NCI-H2081 (cell line): ENCODE measurements at places on chromosomes 1 and 21.

- no peak for DNase-seq
These were observed 69.0 kb upstream of the KRTAP19-8 start for GRCh38 chr21:31107176-31107785.

DNA sequence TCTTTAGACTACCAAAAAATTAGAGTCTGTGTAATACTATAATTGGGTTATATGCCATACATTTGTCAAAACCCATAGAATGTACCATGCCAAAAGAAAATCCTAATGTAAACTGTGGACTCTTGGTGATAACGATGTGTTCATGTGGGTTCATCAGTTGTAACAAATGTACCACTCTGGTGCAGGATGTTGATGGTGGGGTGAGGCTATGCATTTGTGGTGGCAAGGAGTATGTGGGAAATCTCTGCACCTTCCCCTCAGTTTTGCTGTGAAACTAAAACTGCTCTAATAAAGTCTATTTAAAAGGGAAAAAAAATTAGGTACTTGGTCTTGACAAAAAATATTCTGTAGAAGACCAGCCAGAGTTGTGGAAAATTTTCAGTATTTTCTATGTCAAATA lies 43.4 kb downstream of the INKA2 start:
- no peak for DNase-seq

DNA sequence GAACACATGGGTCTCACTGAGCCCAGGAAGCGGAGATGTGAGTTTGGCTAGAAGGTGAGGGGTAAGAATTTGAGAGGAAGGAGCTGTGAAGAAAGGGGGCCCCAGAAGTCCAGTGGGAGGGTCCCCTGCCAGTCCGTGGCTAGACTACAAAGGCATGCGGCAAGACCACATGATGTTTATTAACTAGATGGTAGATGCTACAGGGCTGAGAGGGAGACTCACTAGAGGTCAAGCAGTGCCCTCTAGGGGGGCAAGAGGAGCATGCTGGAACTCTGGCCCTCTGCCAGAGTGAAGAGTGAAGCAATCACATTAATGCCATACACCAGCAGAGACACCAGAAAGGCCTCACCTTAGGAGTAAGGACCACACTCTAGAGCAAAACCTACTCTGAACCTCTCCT lies 12.2 kb downstream of the KIAA0319L start:
- DNase-seq, result peak; percentile 55

DNA sequence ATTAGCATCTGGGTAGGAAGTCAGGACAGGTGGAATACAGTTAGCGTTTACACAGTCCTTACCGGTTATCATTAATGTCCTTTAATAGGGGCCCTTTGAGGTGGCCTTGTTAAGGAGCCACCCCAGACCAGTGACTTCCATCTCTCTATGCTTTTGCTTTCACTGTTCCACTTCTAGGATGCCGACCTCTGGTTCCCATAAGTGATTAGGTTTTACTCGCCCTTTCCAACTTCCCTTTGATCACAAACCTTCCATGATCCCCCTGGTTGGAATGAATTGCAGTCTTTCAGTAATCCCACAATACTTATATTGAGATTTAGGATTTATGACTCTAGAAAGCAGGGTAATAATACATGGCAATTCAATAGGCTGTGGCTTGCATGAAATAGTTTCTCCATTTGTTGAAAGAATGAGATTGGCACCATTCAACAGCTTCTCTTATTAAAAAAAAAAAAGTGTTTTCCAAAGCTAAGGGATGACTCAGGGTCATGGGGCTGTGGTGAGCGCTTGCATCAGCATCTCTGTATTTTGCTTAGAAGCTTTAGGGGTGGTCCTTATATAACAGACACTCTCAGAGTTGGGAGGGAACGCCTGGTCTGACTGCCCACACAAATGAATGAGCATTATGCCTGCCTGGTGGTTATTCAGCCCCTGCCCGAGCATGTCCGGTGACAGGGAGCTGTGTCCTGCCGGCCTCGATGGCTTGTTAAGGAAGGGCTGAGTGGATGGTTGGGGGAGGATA lies 110.5 kb downstream of the CNIH3 start:
- no peak for DNase-seq

DNA sequence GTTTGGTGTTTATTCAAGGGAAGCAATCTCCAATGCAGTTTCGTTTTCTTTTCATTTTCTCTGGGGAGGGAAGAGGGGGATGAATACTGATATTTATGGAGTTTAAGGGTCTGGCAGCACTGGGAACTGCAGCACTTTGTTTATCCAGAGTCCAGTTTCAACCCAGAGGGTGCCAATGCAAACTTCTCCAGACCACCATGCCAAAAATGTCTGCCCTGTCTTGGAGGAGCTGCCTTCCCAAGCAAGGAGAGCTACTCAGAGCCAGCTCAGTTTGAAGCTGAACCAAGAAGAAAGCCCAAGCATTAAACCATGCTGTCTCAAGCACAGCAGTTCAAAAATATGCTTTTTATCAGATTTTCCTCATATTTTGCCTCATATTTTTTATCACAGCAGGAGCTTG lies 589.7 kb downstream of the LMO4 start:
- DNase-seq, result no peak

GRCh38 chr1:186059311-186059710 lies 315.7 kb downstream of the TPR start:
- no peak for DNase-seq

GRCh38 chr21:42672699-42673458 lies 19.5 kb downstream of the PDE9A start:
- DNase-seq, result no peak

GRCh38 chr1:79151006-79151796 lies 144.7 kb upstream of the ADGRL4 start:
- no peak for DNase-seq
